Activated naive CD4-positive, alpha-beta T cell treated with Interleukin-2 at 50 U/mL for 16 hours (primary cell): ENCODE measurements at places on chromosomes 2 and 18.

DNA sequence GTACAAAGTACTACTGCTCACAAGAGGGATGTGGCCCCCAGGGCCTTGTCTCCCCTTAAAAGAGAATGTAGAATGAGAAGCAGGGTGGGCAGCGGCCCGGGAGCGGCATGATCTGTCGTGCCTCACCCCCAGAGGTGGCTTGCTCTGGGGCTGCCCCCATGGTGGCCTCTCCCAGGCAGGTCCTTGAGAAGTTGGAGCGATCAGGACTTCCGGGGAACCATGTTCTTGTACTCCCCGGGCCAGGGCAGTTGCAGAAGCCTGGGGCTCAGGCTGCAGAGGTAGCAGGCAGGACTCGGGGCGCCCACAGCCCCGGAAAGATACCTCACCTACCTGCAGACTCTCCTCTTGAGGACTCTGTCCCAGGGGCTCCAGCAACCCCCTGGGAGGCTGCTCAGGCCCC lies 62.6 kb downstream of the CYP26B1 start:
- DNase-seq = no peak

DNA sequence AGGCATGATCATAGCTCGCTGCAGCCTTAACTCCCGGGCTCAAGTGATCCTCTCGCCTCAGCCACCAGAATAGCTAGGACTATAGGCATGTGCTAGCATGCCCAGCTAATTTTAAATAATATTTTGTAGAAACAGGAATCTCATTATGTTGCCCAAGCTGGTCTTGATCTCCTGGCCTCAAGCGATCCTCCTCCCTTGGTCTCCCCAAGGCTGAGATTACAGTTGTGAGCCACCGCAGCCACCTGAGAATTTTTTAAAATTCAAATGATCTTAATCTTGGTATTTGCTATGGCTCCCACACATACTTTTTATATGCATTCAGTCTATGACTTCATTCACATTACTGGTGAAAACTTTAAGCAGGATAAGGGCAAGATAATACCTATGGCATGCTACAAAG lies 13.1 kb downstream of the KRCC1 start:
- DNase-seq = no peak

GRCh38 chr2:54797307-54797706 lies 73.8 kb downstream of the EML6 start:
- DNase-seq = no peak

GRCh38 chr2:175371378-175371777 lies 189.9 kb upstream of the ATP5MC3 start:
- no peak for DNase-seq

DNA sequence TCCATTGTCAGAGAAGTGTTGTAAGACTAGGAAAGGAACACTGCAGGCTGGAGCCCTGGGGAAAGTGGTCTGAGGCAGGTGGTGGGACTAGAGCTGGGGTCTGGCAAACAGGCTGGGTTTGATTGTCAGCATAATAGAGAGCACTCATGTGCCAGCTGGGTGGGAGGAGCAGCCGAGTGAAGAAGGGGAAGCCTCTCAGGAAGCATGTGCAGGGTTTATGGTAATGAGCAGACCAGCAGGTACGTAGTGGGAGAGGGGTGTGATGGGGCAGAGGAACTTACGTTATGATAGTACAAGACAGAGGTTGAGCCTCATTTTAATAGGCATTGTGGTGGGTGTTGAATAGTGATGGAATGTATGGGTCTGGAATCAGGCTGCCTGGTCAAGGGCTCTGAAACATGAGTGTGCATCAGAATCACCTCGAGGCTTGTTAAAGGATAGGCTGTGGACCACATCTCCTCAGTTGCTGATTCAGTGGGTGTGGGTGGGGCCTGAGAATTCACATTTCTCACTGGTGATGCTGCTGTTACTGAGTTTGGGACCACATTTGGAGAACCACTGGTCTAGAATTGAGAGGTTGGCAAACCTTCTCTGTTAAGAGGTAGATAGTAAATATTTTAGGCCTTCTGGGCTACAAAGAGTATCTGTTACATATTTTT lies 1.7 kb upstream of the MGAT5 start:
- peak; percentile 67 for DNase-seq

DNA sequence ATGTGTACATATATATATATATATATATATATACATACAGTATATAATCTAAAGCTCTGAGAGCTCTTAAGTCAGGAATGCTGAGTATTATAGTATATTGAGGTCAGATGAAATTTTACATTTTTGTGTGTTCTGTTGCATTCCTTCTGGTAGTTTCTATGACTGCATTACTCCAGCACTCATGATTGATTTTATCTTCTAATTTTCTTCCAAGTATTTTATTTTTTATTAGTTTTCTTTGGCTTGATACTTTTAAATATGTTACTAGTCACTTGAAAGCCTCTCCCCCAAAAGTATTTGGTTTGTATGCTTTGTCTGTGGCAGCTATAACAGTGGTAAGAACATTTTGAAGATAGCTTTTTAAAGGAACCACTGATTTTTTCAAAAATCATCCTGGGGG lies 25.0 kb downstream of the METTL21A start:
- no peak for DNase-seq
